ENCODE measurements at places on chromosomes 11 and 22.

DNA sequence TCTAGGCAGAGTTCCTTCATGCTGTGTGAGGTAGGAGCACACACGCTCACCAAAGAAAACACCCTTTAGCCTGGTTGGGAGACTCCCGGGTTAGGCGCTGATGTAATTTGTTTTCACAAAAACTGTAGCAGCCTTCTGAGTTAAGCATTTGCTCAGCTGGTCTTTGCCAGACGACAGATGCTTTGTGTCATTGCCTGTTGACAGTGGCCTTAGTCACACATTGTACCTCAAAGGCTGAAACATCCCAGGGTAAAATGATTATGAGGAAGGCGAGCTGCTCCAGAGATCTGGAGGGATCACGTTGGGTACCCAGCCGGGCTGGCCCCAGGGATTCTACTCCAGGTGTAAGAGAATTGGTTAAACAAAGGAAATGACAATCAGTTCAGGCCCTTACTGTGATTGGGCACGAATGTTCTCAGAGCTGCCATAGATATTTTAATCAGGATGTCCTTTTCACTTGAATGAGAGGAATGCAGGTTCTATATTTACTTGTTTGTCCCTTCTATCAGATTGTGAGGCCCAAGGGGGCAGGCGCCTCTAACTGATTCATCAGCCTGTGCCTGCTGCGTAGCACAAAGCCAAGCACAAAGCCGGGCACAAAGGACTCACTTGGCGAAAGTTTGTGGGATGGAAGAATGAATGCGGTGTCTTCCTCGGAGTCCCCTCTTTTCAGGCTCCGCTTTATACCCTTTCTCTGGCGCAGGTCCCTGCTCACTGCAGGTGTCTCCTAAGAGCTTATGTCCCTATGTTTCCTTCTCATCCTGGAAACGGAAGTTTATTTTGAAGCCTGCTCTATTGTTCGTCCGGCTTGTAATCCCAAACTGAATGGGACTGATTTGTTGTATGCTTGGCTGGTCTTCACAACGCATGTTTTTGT is 47.1 kb downstream of the ADM start:
- no peaks in the 10 kb centered on the region for H3K36me3 ChIP-seq
- peaks cover 9% of the 10 kb centered on the region for H3K27me3 ChIP-seq
- H3K27ac ChIP-seq: no peak overlapping the region
- H3K4me3 ChIP-seq: no peak overlapping the region

- H3K36me3 ChIP-seq: peaks cover 2% of the 10 kb centered on the region
- no peak within 1 kb of the TSS for H3K4me3 ChIP-seq
- DNase-seq: no peak
- peaks cover 20% of the 10 kb centered on the region for H3K4me1 ChIP-seq
These were observed at the start of gene OR52W1 for GRCh38 chr11:6199174-6199810. OR52W1 (plus strand) TSS chr11:6199224; CDS start chr11:6199224, 0 bp downstream.

- peaks cover 4% of the 10 kb centered on the region for H3K4me1 ChIP-seq
- no peak overlapping the region for H3K27ac ChIP-seq
- H3K27me3 ChIP-seq: peaks cover 4% of the 10 kb centered on the region
- H3K4me3 ChIP-seq: no peak overlapping the region
These were observed 40.2 kb upstream of the SLC25A1 start for GRCh38 chr22:19218541-19219233.

- peaks cover 2% of the 10 kb centered on the region for H3K27me3 ChIP-seq
- DNase-seq: no peak
- no peaks in the 10 kb centered on the region for H3K4me1 ChIP-seq
- H3K4me3 ChIP-seq: no peak overlapping the region
- no peak overlapping the region for H3K27ac ChIP-seq
These were observed 28.1 kb downstream of the LDLRAD3 start for GRCh38 chr11:35971841-35972422.

- no peaks in the 10 kb centered on the region for H3K4me1 ChIP-seq
- no peak for DNase-seq
- no peak overlapping the region for H3K27ac ChIP-seq
- no peaks in the 10 kb centered on the region for H3K27me3 ChIP-seq
These were observed 145.7 kb downstream of the ARHGAP42 start for GRCh38 chr11:100832829-100833228.

DNA sequence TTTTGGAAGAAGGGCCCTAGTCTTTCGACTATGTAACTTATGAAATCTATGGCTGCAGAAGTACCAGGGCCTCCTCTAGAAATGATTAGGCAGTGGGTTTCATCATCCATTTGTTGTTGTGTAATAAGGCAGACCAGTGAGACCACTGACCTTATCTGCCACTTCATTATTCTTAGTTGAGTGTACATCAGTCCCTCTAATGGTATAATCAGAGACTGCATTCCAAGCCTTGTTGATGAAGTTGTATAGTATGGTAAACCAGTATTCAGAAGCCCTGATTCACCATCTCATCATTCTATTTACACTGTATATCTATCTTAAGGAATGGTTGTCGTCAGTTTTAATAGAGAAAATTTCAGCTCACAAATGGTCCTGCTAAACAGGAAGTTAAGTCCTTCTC is 32.2 kb upstream of the GRIA4 start:
- no peaks in the 10 kb centered on the region for H3K27me3 ChIP-seq
- no peaks in the 10 kb centered on the region for H3K4me1 ChIP-seq
- no peak overlapping the region for H3K4me3 ChIP-seq
- DNase-seq: no peak

GRCh38 chr22:29695129-29695926 is 24.5 kb upstream of the CABP7 start:
- no peak overlapping the region for H3K27ac ChIP-seq
- H3K36me3 ChIP-seq: peaks cover 15% of the 10 kb centered on the region
